ENCODE measurements at places on chromosomes 6 and 20.

- DNase-seq: no peak
These were observed 43.5 kb upstream of the EPB41L1 start for GRCh38 chr20:36110994-36111393.

- DNase-seq: no peak
These were observed 248.1 kb downstream of the TPBG start for GRCh38 chr6:82611751-82612150.

DNA sequence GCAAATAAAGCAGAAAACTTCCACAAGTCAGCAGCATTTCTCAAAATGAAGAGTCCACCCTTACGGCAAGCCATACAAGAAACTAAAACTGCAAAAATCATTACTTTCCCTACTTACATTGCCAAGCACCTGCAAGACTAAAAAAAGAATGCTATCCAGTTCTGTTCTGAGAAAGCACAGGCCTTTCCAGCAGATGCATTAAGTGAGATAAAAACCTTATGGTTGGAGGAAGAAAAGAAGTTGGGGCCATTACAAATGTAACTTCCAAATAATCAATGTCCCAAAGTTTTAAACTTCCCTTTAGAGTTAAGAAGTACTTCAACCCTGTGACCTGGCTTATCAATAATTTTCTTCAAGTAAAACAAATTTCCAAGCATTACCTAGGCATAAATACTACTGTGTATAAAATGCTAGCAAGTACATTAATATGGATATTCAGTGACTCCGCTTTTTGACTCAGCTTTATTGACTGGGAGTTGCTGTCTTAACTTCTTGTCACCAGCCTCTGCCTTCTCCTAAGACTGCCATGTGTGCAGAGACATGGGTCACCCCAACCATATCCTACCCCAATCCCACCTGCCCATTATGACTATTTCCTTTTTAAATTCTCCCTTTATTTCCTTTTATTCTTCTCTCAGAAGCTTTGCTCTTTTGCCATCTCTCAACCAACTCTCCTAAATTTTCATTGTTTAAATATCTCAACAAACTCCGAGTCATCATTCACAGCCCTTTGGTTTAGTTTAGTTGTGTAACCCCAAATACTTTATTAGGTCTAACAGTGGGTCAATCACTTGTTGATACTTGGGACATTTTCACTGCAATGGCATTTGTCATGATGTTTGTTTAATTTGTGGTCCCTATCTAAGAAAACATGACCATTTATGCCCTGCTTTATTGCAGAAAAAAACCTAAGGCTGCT lies 49.7 kb downstream of the SLC22A23 start:
- DNase-seq: no peak

DNA sequence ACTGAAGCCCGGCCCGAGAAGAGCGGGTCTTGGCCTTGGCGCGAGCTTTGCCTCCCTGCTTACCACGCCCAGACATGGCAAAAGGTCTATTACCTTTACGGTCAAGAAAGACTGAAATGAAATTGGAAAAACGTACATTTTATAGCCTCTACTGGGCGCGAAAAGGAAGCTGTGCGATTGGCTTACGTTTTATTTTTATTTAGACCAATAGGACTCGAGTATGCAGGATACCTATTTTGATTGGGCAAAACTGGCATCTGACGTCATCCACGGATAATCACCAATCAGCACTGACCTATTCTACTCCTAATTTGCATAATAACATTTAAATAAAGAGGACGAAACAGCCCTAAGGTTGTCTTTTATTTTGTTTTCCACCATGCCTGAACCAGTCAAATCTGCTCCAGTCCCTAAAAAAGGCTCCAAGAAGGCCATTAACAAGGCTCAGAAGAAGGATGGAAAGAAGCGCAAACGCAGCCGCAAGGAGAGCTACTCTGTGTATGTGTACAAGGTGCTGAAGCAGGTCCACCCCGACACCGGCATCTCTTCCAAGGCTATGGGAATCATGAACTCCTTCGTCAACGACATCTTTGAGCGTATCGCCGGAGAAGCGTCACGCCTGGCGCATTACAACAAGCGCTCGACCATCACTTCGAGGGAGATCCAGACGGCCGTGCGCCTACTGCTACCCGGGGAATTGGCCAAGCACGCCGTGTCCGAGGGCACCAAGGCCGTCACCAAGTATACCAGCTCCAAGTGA lies 97.4 kb downstream of the OR2B2 start:
- DNase-seq: peak; percentile 98

- no peak for DNase-seq
These were observed 47.6 kb downstream of the HTR1B start for GRCh38 chr6:77415706-77416105.

DNA sequence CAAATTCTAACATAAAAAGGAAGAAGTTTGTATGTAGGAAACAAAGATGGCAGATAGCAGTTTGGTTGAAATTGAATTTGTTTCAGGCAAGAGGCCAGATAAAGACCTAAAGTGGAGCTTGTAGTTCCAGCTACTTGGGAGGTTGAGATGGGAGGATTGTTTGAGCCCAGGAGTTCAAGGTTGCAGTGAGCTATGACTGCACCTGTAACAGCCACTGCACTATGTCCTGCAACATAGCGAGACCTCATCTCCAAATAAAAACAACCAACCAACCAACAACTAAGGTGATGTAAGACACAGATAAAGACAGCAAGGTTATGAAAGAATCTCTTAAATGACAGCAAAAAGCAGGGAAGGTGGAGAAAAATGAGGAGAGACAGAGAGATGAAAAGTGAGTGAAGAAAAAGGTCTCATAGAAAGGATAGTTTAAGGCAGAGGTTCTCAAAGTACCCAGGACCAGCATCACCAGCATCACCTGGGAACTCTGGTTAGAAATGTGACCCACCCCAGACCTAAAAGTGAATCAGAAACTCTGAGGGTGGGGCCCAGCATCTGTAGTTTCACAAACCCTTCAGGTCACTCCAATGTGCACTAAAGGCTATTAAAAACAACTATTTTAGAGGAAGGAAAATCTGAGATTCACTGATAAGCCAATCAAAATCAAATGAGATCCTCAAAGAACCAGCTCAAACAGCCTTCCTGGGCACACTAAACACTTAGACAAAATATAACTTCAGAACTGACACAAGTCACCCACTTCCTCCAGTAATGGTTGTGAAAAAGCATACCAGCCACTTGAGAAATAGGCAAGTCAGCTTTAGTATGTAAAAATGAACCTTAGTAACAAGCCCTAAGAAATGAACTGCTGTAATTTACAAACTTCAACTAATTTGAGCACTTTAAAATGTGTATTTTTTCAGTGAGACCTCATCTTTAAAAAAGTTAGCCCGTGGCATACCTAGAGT lies 57.6 kb downstream of the FAM184A start:
- DNase-seq: no peak

DNA sequence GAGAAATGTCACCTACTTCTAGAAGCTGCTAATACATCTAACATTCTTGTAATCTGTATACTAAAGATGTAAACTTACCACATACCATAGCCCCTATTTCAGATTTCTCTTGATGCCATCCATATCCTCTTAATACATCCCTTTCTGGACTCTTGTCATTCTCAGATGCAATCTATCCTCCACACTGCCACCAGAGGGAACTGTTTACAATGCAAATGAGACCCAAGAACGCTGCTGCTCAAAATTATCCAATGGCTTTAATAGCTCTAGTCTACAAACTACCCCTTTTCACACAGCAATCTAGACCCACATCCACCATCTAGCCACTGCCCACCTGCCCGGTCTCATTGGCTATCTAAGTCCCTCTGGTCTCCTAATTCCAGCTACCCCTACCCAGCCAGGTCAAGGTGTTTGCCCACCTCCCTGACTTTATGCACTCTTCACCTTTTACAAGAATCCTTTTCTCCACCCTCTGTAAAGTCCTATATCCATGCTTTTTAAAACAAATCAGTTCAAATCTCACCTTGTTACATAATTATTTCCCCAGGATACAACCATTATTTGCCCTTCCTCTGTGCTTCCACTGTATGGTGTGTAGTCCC lies 14.8 kb downstream of the FAXC start:
- peak; percentile 23 for DNase-seq

GRCh38 chr20:53642196-53643030 lies 48.8 kb upstream of the ZNF217 start:
- DNase-seq: no peak

DNA sequence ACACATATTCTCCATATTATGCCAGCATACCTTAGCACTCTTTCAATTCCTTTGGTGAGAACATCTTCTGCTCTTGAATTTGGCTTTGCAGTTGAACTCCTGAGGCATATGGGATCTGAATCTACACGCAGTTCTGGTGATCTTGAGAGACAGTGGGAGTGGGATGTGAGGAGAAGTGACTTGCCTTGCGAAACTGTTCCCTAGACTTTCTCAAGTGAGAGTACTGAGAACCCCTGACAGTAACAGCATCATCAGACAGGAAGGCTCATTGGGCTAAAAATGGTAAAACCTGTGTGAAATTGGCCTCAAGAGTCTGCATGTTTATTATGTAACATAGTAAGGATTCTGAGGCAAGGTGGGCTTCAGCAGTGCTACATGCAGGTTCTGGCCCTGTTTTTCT lies 49.1 kb upstream of the CEP85L start:
- DNase-seq: no peak

DNA sequence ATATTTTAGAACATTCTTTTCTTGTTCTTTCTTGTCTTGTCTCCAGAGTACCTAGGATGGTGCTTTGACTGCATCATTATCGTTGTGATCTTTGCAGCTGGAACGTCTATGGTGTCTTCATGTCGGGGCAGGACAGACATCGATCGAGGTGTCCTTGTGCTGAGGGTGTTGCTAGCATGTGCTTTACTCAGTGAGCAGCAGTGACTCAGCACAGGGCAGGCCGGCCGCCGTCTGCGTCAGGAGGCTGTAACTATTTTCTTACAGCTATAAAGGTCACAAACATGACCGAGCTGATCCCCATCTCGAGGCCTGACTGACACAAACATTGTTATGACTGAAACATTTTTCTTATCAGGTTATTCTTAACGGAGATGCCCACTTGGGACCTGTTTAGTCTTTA lies 14.9 kb upstream of the CTCFL start:
- no peak for DNase-seq

DNA sequence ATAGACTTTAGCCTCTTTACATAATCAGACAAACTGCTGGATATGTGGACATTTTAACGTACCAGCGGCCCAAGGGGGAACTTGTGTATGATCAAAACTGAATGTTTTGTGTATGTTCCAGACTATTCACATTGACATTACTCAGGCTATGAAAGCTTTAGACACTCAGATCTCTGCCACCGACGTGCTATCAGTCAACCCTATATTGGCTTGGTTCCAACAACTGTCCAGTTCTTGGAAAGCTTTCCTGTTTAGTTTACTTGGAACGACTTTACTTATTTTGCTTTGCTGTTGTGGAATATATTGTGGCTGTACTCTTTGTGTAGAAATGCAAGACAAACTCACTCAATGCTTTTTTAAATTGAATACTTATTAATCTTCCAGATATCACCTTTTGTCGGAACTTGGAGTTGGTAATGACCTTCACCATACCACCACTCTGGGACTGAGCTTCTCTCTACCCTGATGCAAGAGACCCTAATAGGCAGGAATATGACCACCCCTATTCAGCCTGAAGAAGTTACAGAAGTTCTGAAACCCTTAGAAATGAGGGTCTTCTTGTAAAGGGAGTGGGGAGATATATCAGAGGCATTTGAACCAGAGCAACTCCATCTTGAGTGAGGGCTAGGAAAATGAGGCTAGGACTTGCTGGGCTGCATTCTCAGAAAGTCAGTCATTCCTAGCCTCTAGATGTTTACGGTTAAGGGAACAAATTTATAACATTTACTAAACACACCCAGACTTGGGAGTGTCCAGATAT lies 49.0 kb upstream of the PAX1 start:
- no peak for DNase-seq

DNA sequence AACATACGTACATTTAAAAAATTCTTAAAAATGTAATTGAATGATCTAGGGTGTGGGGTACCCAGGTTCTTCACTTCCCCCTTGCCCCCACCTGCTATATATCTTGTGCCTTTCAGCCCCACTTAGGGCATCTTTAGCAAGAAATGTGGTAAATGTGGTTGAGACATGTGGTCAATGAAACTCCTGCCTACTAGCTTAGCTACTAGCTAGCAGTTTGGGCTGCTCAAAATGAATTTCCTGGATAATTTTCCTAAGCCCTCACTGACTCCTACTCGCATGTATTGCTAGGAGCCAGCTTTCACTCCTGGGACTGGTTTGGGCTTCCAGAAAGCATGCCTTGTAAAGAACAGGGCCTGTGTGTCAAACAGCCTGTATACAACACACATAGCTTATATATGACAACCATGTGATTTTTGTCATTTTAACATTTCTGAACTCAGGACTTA lies 257.3 kb downstream of the ATXN1 start:
- no peak for DNase-seq

DNA sequence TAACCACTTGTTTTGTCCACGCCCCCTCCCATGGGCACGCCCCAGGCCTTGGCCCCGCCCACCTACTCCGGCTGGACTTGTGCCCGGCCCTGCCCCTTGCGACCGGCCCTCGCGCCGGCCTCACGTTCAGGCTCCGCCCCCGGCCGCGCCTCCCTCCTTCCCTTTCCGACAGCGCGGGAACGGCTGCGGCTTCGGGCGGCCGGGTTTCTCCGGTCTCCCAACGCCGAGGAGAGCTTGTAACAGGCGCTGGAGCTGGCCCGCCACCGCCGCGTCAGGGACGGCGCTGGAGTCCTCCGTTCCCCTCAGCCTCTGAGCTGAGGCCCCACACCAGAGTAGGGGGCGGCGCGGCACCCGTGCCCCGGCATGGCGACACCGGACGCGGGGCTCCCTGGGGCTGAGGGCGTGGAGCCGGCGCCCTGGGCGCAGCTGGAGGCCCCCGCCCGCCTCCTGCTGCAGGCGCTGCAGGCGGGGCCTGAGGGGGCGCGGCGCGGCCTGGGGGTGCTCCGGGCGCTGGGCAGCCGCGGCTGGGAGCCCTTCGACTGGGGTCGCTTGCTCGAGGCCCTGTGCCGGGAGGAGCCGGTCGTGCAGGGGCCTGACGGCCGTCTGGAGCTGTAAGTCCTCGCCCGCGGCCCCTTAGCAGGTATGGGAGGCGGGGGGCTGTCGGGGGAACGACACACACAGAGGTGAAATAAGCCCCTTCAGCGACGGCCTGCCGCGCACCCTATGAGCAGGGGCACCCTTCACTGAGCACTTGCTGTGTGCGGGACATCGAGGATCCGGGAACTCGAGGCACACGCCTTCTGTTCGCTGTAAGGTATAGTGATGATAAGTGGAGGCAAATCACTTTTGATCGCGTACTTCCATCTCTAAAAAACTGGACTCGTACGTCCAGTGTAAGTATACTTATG lies at the start of gene FANCE:
TSS of gene FANCE (plus strand) at position 156 of the 908 bp plus-strand sequence. CDS start at position 364, 208 bp downstream.
- peak; percentile 98 for DNase-seq

DNA sequence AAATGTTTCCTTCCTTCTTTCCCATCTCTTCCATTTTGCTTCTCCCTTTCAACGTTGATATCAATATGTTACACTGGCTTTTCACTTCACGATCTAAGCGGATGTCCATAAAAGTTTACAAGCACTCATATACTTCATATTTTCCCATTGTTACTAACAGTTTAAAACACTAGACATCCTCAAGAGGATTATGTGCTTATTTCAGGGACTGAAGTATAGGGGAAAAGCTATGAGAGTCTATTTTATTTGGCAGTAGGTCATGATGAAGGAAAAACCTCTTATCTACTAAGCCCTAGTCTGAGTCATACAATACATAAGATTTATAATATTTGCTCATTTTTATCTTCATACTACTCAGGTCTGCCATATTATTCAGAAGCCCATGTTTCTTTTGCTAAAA lies 20.6 kb upstream of the EPB41L2 start:
- no peak for DNase-seq
